HuH-7.5 (cell line): ENCODE measurements at places on chromosomes 1 and 21.

DNA sequence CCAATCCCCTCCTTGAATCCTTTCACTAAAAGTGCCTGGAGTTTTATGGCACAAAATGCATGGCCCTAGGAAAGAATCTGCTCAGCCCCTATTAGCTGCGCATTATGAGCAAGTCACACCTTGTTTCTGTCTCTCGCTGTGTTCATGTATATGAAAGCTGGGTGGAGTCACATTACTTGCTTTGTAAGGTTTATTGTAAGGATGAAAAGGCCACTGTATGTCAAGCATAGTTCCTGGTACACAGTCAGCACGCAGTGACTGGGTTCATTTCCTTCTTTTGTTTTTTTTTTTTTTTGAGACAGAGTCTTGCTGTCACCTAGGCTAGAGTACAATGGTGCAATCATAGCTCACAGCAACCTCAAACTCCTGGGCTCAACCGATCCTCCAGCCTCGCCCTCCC, 6.7 kb upstream of the SLC9A1 start:
- DNase-seq: no peak

DNA sequence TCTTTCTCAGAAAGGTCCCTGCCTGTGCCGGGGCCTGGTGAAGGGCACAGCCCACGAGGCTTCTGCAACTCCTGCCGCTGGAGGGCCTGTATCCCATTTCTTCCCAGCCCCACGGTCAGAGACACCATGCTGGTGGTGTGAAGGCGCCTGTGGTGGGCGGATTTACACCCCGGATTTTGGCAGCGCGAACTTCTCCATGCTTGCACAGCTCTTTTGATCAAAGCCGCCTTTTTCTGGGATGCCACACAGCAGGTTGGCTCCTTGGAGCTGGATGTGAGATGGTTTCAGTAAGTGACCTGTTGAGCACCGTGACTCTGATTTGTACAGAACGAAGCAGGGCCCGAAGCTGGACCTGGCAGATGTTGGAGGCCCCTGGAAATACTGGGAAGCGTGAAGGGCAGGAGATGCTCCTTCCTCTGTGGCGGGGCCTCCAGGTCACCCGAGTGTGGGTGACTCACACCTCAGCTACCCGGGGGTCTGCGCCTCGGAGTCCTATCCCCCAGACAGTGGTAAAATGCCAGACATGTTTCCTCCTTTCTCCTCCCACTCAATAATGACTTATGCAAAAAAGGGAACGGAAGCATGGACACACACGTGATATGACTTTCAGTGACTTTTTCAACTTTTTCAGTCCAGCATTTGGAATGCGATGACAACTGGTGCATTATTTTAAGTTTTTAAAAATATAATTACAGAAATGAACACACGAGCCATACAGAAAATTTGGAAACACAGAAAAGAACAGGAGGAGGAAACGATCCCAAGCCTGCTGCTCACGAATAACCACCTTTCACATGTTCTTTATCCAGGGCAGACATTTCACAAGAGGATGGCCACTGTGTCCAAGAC, 9.0 kb downstream of the UMODL1 start:
- no peak for DNase-seq

GRCh38 chr1:199868777-199869176, 158.7 kb upstream of the NR5A2 start:
- no peak for DNase-seq

- DNase-seq: no peak
These were observed 344.5 kb downstream of the SMYD3 start for GRCh38 chr1:246162560-246162959.

- no peak for DNase-seq
These were observed 3.6 kb downstream of the COL9A2 start for GRCh38 chr1:40313329-40313957.

DNA sequence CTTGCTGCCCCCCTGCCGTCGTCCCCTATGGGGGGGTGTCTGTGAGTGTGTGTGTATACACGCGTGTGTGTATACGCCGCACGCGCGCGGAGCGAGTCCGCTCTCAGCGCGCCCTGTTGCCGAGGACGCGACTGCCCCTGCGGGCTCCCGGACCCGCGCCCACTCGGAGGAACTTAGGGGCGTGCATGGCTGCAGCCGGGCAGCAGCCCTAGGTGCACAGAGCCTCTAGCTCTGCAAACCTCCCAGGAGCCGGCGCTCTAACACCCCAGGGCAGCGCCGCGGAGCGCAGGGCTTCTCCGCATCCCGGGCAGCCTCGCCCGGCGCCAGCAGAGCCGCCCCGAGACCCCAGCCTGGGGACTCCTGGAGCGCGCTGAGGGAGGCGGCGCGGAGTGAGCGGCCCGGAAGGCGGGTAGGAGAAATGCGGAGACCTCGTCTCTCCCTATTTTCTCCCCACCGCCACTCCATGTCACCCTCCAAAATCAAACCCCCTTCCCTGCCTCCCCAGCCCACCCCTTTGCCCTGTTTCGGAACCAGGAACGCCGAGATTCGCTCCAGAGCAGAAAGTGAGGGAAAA, 574 bp downstream of the ITPKB start:
- DNase-seq: no peak

- no peak for DNase-seq
These were observed 219.3 kb downstream of the TOMM20 start for GRCh38 chr1:234909307-234909810.

DNA sequence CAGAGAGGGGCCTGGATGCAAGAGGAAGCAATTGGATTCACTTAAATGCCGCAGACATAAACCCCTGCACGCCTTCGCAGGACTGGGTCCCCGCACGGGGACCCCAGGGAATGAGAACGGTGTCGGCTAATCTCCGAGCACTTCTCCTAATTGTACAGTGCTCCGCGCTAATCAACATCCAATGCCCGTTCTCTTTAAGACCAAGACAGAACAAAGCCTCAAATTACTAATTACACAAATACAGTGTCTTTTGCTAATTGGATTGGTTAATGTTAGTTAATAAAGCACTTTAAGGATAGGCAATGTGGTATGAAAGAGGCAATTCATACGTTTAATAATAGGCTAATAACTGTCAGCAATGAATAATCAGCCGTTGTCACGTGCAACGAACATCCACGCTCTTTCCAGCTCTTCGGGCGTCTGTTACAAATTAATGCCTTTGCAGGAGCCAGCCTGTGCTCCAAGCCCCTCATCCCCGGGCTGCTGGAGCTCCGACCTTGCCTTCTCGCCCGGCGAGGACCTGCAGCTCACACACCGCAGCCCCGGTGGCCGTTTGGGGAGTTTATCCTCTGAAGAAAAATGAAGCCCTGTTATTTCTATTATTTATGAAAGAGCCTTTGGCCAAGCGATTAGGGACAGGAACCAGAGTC, 157.8 kb downstream of the PRDM16 start:
- no peak for DNase-seq

DNA sequence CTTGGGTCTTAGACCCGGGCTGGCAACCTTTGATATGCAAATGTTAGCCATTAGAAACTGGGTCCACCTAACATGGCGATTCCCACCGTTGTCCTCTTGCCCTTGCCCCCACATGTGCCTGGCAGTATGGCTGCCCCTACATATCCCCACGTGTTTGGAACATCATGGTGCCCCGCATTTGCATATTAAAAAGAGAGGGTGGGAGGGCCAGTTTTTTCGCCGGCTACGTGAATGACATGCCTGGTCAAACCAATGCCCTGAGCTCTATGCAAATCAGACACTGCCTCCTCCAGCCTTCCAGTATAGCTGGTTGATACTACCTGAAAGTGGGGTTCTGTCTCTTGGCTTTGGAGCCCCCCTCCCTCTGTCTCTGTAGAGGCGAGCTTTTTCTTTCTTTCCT, 133.0 kb downstream of the CDC42BPA start:
- no peak for DNase-seq

DNA sequence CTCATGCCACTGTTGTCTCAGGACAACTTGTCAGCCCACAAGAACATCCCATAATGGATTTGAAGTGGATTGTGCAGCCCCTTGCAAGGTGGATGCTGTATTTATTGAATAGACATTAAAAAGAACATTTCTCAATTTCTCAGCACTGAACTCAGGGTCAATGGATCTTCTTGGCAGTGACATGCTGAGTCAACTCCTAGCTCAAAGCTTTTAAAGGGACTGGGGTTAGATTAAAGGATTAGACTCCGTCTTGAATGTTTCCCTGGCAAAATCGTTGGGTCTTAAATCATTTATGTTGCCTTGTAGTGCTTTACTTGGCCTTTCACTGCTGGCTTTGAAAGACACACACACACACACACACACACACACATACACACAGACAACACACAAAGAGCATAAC, 221.6 kb upstream of the PBX1 start:
- DNase-seq: no peak
